ENCODE measurements at places on chromosomes 6 and 20.

DNA sequence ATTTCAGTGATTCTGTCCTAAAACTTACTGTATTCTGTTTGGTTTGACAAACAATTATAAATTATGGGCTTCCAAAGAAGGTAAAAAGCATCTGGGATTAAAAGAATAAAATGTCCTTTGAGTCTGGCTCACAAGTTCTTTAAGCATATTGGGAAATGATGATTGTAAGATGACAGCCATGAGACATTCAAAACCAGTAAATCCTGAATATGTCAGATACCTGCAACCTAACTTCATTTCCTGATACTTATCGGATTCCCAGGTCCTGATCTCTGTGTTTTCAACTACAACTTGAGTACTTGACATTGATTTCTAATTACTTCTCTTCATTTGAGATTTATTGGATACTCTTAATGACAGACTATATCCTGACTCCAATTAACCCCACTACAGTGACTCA, 446.6 kb downstream of the GRIK2 start:
- no peak for DNase-seq

GRCh38 chr6:68677058-68677457, 42.0 kb downstream of the ADGRB3 start:
- no peak for DNase-seq

DNA sequence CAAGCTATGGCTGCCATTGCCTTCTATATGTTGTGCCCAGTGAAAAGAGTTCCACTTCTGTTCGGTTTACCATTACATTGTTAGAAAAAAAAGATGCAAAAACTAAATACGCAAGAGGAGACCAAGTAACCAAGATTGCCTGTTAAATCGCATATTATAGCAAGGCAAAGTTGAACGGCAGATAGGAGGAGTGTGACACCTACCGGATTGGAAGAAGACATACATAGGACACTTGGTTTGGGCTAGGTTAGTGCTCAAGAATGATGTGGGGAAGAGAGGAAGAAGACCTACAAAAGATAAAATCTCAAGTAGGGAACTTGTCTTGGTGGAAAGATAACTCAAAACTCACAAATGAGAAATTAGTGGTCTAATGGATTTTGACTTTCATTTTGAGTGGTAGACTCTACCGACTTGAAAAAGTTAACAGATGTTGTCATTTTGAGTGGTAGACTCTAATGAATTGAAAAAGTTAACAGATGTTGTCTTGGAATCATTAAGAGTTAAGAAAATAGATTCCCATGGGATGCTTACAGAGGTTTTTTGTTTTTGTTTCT, 95.5 kb downstream of the F13A1 start:
- no peak for DNase-seq

DNA sequence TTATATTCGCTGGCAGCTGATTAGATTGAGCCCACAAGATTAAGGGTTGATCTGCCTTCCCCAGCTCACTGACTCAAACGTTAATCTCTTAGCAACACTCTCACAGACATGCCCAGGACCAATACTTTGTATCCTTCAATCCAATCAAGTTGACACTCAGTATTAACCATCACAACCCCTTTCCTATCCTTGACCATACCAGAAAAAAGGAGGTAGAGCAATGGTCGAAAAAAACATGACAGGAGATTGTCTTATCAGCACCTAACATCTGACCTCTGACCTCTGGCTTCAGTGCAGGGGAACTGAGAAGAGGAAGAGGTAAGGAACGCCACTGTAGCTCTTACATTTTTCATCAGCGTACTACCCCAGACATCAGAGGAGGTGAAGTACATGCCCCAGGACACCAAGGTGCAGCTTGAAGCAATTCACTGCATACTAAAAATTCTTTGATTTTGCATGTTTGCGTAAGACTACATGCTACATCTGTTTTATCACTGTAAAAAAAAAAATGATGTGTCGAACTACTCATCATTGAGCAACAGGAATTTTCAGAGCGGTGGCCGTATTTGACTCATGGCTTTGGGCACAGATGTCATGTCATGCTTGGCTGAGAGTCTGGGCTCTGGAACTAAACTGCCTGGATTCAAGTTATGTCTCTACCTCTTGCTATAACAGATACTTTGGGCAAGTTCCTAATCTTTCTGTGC, 188.0 kb upstream of the TAB2 start:
- no peak for DNase-seq

GRCh38 chr20:36454698-36455427, 86.5 kb upstream of the MYL9 start:
- no peak for DNase-seq

DNA sequence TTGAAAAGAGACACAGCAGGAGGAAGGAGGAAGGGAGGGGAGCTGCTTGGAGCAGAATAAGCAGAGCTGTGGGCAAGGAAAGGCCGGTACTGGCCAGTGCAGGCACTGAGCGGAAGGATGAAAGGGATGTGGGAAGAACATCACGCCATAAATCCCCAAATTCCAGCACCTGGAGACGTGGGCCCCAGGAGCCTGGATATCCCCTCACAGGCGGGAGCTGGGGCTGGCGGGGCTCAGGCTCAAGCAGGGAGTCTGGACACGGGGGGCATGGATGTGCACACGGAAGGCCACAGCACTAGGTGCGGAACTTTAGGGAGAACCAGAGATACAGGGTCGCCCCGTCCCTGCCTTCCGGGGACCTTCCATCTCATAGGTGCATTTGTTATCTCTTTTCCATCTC, 7.5 kb upstream of the RPP40 start:
- DNase-seq = no peak

DNA sequence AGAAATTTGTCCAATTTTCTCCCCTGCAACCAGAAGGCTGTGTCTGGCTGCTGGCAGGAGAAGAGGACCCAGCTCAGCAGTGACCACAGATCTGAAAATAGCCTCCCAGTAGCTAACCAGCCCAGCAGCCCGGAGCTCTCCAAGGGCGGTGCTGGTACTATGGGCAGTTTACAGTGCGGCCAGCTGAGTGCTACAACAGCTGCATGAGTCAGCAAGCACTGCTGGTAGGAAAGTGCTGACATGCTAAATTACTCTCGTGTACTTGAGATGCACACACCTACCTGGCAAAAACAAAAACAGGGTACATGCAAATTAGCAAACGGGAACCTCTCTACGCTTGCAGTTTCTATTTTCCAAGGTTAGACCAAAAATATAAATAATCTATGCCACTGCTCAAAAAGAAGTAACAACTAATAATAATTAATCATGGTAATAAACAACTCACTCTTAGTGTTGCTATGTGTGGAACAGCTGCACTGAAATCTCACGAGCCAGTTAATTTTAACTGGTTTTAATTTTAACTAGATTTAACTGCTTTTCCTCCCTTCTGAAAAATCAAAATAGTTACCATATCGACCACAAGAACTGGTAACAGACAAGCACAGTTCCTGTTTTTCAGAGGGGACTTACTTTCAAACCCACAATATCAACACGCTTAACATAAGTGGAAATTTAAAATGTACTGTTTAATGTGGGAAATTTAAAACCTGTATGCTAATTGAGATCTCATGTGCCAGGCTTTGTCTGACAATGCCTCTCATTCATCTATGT, 10.8 kb downstream of the BACH2 start:
- DNase-seq = no peak

GRCh38 chr6:56223995-56224394, 23.4 kb downstream of the COL21A1 start:
- no peak for DNase-seq

GRCh38 chr20:9884061-9884460, 45.2 kb upstream of the PAK5 start:
- no peak for DNase-seq

Measured in stimulated activated CD4-positive, alpha-beta T cell treated with anti-CD3 and anti-CD28 coated beads, Interleukin-12 subunit alpha, Interleukin-12 subunit beta, amount 100 ng/mL, for 4 hours (primary cell).